AML-193 (cell line): ENCODE measurements at places on chromosomes 6 and 20.

DNA sequence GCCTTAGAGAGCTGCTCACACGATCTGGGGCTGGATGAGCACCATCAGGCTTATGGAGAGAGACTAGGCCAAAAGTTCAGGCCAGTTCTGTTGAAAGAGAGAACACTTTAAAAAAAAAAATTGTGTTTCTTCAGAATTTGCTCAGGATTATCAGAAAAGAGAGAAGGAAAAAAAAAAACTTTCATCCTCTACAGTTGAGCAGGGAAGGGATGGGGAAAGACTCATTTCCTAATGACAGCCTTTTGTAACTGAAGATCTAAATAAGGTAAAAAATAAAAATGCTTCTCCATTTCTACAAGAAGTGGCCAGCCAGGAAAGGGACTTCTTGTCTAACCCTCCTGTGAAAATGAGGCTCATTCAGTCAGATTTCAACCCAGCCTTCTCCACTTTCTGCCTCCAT, 134.8 kb downstream of the LY86 start:
- peak; percentile 99 for DNase-seq

DNA sequence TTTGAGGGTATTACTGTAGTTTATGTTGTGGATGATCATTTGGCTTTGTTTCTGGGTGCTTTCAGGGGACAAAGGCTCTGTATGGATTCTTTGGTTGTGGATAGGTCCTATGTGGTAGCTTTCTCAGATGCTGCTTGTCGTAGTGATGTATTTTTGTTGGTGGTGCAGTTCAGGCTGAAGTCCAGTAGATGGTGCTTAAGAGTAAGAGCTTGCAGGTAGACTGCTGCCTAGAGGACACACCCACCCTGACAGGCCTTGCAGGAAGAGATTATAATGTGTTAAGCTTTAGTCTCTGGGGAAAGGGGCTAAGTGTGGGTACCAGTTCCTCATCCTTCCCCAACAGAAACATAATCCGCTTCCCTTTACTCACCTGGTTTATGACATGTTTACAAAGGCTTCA, 62.6 kb upstream of the ADGRB3 start:
- DNase-seq: peak; percentile 83

DNA sequence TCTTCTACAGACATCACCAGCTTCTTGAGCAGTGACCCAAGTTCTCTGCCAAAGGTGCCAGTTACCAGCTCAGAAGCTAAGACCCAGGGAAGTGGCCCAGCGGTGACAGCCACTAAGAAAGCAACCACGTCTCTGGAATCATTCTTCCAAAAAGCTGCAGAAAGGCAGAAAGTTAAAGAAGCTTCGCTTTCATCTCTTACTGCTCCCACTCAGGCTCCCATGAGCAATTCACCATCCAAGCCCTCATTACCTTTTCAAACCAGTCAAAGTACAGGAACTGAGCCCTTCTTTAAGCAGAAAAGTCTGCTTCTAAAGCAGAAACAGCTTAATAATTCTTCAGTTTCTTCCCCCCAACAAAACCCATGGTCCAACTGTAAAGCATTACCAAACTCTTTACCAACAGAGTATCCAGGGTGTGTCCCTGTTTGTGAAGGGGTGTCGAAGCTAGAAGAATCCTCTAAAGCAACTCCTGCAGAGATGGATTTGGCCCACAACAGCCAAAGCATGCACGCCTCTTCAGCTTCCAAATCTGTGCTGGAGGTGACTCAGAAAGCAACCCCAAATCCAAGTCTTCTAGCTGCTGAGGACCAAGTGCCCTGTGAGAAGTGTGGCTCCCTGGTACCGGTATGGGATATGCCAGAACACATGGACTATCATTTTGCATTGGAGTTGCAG, 15.2 kb downstream of the GTPBP2 start:
- DNase-seq: no peak

DNA sequence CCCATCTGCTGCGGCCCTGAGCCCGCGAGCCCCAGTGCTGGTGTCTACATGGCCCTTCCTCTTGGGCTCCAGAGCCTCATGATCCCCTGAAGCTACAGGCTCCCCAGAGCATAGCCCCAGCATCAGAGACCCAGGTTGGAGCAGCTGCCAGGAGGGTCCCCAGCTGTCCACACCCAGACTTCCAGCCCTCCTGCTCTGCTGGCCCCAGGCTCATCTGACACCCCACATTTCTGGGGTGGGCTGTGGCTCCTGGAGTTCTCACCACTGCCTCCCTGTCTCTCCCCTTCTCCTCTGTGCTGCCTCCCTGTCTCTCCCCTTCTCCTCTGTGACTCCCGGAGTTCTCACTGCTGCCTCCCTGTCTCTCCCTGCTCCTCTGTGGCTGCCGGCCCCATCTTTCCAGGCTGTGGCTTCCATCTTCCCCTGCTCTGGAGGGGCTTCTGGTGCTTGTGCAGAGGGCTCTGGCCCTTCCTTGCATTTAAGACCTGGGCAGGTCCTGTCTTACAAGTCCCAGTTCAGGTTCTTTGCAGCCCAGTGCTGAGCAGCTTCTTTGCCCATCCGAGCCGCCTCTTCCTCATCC, 108.1 kb downstream of the ERMARD start:
- no peak for DNase-seq
